Activated naive CD8-positive, alpha-beta T cell treated with anti-CD3 and anti-CD28 coated beads for 36 hours (primary cell): ENCODE measurements at places on chromosomes 7 and 10.

GRCh38 chr10:97759158-97759887 is 12.5 kb downstream of the SFRP5 start:
- peak; percentile 52 for DNase-seq

GRCh38 chr7:30733216-30733615 is 18.7 kb upstream of the INMT start:
- DNase-seq = no peak

- no peak for DNase-seq
These were observed 23.1 kb upstream of the BMPER start for GRCh38 chr7:33882040-33882837.

- no peak for DNase-seq
These were observed 604 bp upstream of the SHTN1 start for GRCh38 chr10:117005527-117006055.

DNA sequence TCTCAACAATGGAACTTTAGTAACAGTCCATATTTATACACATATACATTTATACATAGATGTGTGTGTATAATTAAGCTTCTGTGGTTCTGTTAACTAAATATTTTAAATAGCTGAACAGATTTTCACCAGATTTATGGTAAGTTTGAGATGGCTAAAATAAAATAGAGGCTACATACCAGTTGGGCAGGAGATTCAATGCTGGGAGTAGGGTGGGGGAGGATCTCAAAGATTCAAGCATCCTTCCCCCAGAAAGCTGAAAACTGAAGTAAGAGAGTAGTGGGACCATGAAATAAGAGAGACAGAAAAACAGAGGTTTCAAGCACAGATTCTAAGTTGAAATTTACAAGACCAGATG is 14.0 kb downstream of the LRRC17 start:
- DNase-seq = no peak

DNA sequence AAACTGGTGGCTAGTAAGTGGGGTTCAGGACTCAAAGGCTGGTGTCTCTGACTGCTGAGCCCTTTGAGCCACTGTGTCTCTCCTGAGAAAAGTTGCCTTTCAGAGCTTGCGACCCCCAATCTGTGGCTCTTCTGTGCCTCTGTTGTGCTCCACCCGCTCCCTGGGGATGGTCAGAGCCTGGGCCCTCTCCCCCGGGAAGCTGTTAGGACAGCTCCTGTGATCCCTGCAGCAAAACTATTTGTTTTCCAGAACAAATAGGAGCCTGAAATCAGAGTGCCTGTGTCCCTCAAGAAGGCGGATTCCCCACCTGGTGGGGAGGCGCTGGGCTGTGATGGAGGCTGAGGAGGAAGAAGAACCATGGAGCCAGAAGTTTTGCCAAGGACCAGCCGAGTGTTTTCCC is 56.4 kb upstream of the MXI1 start:
- no peak for DNase-seq

DNA sequence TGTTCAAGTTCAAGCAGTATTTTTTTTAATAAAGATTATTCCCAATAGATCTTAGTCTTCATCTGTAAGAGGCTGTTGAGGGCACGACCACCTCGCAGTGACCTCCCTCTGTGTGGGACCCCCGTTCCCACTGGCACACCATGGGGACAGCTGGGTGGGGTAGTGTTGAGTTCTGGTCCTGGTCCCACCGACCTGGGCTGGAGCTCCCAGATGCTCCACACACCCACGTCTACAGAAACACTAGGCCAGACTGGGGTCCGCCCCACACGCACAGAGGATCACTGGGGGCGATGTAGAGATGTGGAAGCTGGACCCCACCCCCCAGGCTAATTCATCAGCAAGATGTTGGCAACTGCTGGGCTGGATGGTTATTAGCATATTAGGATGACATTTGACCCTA is 623.6 kb downstream of the PTPRN2 start:
- DNase-seq = no peak

DNA sequence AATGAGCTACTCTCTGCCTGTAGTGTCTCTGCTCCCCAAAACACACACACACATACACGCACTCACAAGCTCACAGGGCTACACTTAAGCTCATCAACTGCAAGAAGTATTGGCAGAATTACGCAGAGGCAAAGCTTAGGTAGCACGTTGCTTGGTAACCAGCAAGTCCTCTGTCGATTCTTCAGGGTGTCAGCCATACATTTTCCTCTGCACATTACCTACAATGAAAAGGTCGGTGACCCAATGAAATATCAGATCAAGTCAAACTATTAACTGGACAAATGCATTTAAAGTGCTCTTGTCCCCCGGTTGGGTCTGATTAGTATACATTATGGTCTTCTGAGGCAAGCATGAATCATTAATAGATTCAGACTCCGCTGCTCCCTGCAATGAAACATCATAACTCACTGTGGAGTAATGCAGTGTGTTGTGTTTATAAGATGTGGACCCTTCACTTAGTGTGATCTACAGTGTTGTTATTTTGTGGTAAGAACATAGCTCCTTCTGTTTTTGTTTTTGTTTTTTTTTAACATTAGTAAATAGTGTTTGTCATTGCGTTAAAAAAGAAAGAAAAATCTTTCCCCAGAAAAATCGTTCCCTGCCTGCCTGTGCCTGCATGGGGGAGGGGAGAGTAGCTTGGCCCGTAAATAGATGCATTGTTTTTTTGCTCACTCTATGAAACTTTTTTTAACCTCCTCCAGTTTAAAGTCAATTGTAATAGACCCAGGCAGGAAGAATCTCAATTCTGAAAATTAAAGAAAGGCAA is 325.5 kb downstream of the SFMBT2 start:
- no peak for DNase-seq

- no peak for DNase-seq
These were observed 351.5 kb downstream of the TYW1 start for GRCh38 chr7:67348171-67348570.

- no peak for DNase-seq
These were observed 35.3 kb downstream of the SLC16A9 start for GRCh38 chr10:59674215-59674836.

DNA sequence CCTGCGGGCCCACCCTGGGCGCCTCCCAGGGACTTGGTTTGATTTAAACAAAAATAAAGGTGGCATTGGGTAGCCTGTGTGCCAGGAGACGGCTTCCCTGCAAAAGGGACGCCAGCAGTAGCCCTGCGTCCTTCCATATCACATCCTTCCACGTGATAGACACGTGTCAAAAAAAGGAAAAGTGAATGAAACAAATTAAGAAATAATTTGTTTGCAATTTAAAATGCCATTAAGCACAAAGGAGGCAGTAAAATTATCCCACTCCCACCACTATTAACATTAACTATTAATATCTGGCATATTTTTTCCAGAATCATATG is 7.6 kb downstream of the TACR2 start:
- no peak for DNase-seq

DNA sequence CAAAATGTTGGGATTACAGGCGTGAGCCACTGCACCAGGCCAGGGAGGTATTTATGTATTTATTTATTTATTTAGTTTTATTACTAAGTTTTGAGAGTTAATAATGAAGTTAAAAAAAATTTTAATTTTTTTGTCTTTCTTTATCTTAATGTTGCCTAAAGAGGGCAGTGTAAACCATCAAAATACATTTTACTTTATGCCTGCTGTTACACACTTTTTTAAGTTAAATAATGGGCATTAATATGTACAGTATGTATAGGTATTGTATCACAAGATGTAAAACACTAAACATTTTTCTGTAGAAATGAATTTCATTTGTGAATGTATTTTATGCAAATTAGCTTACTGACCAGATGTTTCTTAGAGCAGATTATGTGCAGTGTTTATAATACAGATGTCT is 129.4 kb downstream of the AASS start:
- no peak for DNase-seq

DNA sequence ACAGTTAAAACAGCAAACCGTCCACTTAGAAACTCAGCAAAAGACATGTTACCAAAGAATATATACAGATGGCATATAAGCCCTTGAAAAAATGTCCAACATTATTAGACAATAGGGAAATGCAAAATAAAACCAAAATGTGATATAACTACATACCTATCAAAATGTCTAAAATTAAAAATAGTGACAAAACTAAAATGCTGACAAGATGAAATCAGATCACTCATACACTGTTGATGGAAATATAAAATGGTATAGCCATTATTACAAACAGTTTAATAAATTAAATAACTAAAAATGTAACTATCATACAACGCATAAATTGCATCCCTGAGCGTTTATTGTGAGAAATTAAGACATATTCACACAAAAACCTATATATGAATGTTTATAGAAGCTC is 939.7 kb upstream of the ZWINT start:
- DNase-seq = no peak

DNA sequence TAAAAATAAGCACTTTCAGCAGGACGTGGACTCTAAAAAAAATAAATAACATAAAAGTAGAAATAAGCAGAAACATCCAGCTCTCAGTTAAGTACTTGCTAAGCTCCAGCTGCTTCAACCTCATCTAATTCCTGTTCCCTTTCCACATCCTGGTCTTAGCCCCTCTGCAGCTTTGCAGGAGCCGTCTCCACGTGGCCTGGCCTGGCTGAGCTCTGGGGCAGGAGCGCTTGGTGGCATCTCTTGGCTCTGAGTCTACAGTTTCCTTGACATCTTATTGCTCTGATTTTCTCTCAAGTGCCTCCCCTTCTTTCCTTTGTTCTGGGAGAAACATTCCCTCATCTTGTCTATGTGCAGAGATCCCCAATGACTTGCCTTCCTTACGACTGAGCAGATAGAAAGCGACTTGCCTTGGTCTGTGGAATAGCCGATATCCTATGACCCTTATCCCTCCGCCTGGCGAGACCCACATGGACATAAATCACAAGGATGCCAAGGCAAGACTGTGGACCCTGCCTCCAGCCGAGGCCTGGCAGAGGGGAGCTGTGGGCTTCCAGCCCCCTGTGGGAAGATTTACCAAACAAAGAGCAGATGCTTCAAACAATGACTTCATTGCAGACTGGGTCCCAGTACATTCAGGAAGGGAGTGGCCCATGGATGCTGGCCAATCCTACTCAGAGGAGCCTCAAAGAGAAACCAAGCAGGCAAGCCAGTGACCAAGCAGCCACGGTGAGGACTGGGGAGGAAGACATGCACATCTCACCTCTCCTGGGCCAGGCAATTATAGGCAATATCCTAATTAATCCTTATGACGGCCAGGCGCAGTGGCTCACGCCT is 61.9 kb downstream of the SPOCK2 start:
- no peak for DNase-seq

DNA sequence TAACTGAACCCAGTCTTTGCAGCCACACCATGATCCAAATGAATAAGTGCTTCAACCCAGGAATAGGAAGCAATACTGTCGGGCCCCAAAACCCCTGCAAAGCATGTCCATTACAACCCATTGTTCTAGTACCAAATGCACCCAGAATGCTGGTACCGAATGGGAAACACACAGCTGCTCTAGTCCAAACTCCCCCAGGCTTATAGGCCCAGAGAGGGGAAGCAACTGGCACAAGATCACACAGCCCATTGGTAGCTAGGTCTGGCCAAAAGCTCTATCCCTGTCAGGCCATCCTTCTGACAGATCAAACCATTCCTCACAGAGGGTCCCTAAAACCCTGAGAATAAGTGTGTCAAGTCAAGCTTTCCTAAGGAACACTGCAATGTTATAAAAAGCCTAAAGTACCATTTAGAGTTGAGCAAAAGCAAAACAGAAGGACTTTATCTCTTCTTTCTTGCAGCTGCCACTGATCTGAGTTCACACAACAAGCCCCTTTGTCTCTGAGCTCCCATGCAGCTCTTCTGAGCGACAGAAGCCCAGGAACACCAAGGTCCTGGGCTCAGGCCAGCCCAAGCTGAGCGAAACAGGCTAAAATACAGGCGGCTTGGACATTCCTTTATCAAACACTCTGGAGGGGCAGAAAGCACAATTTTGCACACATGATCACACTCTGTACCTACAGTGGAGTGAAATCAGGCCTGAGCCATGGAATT is 116.7 kb downstream of the SGMS1 start:
- DNase-seq = no peak

DNA sequence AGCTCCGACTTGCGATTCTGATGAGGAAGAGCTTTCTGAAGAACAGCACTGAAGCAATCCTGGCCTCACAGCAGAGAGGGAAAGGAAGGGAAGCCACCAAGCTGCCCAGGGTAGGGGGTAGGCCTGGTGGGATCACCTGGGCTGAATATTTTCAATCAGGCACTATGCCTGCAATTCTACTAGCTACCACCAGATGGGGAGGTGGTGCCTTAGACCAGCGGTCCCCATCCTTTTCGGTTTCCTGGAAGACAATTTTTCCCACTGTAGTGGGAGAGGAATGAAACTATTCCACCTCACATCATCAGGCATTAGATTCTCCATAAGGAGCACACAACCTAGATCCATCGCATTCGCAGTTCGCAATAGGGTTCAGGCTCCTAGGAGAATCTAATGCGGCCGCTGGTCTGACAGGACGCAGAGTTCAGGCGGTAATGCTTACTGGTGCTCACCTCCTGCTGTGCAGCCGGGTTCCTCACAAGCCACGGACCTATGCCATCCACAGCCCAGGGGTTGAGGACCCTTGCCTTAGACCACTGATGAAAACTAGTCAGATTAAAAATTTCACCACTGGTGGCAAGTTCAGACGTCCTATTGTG is 2.7 kb downstream of the LRRC20 start:
- DNase-seq = no peak

DNA sequence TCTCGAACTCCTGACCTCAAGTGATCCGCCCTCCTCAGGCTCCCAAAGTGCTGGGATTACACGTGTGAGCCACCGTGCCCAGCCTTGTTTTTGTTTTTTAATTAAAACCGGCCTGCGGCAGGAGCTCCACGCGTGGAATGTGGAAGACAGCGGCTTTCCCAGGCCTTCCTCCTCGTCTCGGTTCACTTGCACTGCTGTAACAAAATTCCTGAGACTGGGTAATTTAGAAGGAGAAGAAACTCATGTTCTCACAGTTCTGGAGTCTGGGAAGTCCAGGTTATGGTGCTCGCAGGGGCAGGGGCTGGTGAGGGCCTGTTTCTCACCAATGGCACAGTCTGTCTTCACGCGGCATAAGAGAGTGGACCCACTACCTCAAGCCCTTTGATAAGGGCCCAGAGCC is 14.4 kb upstream of the CRYGN start:
- DNase-seq = no peak

- no peak for DNase-seq
These were observed 21.3 kb downstream of the TSPAN15 start for GRCh38 chr10:69472544-69472943.

DNA sequence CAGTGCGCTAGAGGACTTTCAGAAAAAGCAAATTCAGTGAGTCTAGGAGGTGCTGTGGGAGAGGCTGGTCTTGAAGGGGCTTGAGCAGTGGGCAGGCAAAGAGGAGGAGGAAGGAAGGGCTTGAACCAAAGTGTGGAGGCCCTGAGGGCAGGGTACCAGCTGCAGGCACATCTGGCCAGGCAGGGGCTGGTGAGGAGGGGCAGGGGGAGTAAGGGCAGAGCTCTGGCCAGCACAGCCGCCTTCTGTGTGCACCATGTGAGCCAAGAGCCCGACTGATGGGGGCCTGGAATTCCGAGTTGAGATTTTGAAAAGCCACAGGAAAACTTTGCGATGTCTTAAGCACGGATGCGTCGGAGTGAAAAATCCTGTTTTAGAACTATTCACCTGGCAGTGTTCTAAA is 74.5 kb downstream of the PRPF18 start:
- no peak for DNase-seq

DNA sequence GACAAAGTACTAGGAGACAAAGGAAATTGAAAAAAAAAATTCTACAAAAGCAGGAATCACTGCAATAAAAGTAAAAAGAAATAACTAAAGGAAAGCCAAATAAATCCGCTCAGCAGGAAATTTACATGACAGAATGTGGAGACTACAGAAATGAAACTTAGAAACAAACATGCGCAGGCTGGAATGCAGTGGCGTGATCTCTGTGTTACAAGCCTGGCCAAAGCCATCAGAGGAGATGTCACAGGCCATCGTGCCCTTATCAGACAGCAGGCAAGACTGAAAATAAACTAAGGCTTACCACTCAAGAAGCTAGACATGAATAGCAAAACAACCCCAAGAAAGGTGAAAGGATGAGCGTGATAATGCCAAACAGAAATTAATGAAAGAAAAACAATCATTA is 6.3 kb upstream of the CAMK2B start:
- DNase-seq = no peak
